Muscle of leg (tissue), 16 donors: ENCODE measurements at places on chromosomes 5 and 9.
A peak's percentile ranks its signal among the peaks of the same experiment; 100 is the strongest.

GRCh38 chr5:108629779-108630528, 117.7 kb upstream of the FER start:
- no peak for DNase-seq

DNA sequence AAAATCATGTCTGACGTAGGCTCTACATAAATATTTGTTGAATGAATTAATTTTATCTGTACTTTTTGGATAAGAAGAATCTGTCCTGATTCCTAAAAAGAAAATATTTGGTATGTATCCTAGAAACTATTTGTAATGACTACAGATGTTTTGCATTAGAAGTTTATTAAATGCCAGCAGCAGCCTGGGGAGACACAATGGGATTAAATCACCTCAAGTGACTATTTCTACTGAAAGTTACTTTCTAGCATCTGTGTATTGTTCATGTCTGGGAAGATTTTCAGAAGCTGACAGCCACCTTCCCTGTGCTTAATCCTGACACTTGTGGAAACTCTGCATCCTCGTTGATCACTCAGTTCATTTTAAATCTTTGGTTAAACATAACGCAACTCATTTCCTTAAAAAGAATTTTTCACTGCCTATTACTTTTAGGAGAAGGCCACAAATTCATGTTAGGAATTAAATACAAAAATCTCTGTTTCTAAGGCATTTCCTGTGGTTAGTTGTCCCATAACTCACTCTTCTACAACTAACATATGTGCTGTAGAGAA, 209.3 kb upstream of the PPP1R2B start:
- DNase-seq, result peak; percentile 95

DNA sequence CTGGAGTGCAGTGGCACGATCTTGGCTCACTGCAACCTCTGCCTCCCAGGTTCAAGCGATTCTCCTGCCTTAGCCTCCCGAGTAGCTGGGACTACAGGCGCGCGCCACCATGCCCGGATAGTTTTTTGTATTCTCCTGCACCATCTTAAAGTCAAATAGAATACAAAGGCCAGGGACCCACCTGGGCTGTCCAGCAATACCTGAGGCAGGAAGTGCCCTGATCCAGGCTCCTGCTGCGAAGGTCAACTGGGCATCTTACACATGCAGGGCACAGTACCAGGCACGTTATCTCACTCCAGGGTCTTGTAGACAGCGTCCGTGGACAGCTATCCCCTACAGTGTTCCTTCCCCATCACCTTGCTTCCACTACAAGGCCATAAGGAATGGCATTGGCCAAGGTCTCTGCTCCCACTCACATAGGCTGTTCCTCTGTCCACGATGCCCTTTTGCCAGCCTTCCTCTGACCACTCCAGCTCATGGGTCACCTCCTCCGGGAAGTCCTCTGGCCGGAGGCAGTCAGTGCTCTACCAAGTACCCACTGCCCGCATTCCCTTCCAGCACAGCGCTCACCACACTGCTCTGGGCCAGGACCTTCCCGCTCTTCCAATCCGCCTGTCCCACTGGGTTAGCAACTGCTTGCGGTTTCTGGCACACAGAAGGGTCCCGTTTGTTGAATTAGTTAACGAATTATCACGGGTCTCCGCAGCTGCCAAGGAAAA, 978 bp downstream of the P4HA2 start:
- DNase-seq, result peak; percentile 69

- no peak for DNase-seq
Measured at GRCh38 chr9:7237473-7238246, 479.9 kb downstream of the KDM4C start.

DNA sequence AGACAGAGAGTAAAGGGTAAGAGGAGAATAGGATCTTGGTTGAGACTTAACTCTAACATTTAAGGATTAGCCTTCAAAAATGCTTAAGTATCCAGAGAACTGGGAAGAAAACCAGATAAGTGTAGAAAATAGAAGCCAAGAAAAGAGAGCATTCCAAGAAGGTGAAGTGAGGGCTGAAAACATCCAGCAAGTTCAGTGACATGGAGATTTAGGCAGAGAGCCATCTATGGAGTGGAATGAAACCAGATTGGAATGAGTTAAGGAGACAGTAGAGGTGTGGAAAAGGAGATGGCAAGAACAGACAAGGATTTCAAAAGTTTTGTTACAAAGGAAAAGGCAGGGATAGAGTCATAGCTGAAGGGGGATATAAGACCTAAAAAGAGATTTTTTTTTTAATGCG, 188.1 kb downstream of the TRPM3 start:
- peak; percentile 76 for DNase-seq

DNA sequence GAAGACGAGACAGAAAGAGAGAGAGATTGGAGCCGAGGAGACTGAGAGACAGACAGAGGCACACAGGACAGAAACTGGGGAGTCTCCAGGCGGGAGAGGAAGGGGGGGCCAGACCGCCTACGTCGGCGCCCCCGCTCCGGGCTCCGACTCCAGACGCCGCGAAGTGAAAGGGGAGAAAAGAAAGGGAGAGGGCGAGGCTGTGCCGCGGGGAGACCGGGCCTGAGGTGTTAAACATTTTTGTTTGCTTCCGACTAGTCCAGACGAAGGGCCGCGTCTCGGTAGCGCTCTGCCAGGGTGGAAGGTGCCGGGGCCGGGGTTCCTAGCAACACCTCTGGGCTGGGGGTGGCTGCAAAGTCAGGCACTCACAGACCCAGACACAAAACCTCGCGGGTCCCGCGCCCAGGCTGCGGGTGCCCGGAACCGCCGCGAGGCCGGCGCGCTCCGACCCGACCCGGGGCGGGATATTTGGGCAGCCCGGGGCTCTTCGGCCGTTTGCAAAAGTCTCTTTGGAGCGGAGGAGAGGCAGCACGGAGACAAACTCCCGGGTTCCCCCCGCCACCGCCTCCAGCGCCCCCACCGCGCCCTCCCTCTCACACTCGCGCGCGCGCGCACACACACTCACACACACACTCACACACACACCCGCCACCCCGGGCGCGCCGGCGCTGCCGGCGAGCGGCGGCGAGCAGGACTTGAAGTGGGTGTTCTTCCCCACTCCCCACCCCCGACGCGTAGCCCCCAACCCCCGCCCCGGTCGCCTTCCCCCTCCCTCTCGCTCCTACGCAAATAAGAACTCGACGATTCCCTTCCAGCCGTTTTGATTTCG, 626 bp upstream of the FST start:
- DNase-seq, result peak; percentile 94

GRCh38 chr9:127007638-127008037, 93.1 kb downstream of the RALGPS1 start:
- no peak for DNase-seq

DNA sequence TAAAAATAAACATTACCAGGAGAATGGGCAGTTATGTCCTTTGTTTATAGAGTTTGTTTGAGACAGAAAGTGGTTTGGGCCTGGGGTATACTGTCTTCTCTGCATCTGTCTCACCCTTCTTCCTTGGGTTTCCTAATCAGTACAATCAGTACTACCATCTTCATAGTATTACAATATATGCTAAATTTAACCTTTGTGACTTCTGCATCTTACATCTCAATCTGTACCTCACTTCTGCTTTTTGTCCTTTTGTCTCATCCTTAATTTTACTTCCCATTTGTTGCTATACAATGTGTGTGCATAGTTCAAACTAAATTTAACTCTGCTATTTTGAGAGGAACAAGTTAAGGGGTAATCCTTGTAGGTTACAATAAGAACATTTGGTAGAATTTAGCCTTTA, 19.6 kb downstream of the FBXO38 start:
- DNase-seq, result peak; percentile 38

DNA sequence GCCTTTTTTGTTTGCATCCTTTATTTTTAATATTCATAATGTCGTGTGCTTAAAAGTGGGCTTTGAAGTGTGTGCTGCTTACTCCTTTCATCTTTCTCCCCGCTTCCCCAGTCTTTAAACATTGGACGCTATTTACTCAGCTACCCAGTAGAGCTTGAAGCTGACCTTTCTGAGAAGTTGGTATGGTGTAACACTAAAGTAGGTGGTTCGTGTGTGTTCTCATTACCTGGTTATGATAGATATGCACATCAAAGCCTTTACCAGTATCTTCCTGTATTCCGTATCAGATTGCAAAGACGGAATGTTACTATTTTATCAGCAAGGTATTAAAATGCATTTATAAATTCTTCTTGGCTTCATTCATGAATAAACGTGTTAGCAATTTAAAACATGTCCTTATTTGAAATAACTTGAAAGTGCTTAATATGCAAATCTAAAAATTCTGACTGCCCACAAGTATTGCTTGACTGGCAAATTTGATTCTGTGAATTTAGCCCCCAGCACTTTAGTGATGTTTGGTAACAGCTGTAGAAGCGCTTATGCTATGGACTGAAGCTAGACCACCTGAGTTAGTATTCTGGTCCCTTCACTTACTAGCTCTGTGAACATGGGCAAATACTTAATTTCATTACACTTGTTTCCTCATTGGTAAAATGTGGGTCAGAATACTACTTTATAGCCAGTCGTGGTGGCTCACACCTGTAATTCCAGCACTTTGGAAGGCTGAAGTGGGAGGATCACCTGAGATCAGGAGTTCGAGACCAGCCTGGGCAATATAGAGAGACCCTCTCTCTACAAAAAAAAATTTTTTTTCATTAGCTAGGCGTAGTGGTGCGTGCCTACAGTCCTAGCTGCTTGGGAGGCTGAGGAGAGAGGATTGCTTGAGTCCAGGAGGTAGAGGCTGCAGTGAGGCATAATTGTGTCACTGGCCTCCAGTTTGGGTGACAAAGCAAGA, 1.7 kb downstream of the RRAGA start:
- no peak for DNase-seq

DNA sequence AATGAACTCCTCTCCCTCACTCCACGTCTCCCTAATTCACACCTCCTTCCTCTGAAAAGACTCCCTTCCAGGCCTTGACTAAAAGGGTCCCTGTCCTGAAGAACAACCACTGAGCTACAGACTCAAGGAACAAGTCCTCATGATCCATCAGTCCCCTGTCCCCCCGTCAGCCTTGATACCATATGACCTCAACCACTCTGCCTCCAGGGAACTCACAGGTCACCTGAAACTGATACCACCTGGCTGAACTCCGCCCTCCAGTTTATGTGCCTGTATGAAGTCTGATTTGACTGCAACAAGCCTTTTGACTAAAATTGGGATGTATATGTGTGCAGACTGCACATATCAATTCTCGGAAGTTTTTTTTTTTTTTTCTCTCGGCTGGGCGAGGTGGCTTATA, 88.7 kb downstream of the UGCG start:
- DNase-seq, result no peak

- DNase-seq, result no peak
Measured at GRCh38 chr9:108765265-108765664, 90.5 kb downstream of the ACTL7B start.

DNA sequence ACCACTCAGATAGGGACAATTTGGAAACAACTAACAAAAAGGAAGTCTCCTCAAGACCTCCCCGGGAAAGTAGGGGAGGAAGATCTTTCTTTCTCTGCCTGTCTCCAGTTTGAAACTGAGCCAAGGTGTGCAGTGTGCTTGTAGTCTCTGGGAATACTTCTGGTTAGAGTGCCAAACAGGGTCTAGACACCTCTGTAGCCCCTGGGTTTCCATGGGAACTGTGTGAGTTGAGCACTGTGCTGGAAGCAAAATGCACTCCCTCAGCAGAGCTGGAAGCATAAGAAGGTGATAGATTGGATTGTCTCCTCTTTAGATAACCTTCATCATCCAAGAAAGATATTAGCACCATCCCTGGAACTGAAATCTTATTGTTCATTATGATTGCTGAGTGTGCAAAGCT, 129.2 kb upstream of the TNPO1 start:
- DNase-seq, result no peak

DNA sequence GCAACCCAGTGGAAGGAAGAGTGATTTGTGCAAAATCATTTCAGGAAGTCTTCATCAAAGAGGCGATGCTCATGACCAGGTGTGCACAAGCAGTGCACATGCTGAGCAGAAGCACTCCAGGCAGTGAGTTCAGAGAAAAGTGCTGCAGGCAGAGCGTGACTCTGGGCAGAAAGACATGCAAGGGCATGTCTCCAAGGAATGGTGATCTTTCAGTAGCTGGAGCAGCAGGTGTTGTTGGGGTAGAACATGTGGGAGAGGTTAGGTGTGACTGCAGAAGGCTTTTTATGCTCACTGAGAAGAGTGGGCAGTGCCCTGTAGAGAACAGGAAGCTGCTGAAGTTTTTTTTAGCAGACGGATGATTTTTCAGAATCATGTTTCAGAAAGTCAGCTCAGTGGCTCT, 545.4 kb upstream of the TLE4 start:
- no peak for DNase-seq

DNA sequence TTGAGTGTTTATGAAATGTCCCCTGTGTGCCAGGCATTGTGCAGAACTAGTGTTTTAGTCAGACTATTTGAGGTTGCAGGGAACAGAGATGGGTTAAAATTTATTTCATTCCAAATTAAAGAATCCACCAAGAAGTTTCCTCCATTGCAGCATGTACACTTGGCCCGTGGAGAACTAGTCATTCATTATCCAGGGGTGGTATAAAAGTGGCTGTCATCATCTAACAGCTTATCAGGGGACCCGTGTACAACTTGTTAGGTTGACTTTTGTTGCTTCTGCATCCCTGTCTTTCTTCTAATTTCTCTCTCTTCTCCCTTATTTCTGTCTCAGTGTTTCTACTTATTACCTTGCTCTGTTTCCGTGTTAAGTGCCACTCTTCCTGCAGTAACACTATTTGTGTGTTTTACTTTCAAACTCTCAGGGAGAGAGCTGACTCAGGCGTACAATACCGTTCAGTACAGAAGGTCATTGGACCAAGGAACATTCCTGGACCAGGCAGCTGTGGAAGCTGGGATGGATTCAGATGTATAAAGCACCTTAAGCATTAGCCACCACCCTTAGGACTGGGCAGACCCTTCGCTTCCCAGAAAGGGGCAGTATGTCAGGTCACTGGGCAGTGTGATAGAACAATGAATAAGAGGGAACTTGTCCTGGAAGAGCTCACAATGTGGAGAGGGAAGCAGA, 36.1 kb downstream of the MAP3K1 start:
- DNase-seq, result no peak

GRCh38 chr5:91849069-91849468, 466.0 kb upstream of the ARRDC3 start:
- no peak for DNase-seq

DNA sequence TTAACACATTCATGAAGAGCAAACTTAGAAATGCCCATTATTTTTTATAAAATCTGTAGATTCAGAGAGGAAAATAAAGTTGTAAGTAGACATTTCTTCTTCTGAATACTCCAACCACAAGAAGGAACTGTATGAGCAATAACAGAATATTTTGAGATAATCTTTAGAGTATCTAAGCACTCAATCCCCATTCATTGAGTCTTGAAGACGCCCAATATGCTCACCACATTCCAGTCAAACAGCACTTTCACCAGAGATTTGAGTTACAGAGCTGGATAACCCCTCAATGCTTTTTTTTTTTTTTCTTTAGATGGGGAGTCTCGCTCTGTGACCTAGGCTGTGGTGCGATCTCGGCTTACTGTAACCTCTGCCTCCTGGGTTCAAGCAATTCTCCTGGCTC, 14.7 kb upstream of the RIC1 start:
- DNase-seq, result no peak
